Effector memory CD8-positive, alpha-beta T cell (primary cell): ENCODE measurements at places on chromosomes 4 and X.

GRCh38 chr4:25722964-25723363 lies 67.3 kb downstream of the SLC34A2 start:
- DNase-seq: no peak

- no peak for DNase-seq
Observed at GRCh38 chr4:101885574-101885973, 95.0 kb downstream of the BANK1 start.

GRCh38 chr4:39480902-39481695 lies 22.2 kb downstream of the LIAS start:
- DNase-seq: no peak

GRCh38 chrX:134712272-134712671 lies 54.0 kb upstream of the PLAC1 start:
- no peak for DNase-seq

- no peak for DNase-seq
Observed at GRCh38 chrX:39163581-39164126, 362.4 kb downstream of the MID1IP1 start.

- no peak for DNase-seq
Observed at GRCh38 chr4:9894644-9895332, 113.4 kb downstream of the DRD5 start.

DNA sequence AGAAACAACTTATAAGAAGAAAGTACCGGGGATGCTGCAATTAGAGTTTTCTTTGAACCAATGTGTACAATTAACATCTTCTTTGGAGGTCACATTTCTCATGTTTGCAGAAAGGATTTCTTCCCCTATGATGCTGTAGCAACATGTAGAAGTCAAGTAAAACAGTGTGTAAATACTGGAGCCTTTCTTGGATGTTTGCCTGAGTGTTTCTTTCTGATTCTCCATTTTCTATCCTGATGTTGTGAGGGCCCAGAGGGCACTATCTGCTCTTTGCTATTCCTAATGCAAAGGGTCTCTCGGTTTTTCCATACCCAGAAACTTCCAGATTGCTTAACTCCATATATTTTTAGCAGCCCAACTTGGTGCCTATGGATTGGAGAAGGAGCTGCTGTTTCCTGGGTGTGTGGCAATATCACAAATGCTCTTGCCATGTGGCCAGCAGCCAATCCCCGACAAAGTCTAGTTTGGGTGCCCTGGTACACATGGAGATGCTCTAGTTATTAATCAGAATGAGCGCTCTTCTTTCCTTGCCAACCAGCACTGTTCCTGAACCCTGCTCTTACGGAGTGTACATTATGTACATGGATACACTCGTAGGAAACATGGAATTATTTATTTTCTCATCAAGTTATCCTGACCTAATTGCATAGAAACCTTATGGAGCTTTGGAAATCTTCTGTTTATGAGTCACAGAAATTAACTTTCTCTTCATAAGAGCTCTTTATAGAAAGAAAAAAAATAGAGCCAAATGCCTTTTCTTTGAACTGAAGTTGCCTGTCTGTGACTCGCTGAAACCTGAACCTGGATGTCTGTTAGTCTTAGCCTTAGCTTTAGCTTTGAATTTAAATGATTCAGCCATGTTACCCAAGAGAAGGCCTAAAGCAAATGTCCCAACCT lies 67.0 kb upstream of the GPC4 start:
- DNase-seq: no peak

DNA sequence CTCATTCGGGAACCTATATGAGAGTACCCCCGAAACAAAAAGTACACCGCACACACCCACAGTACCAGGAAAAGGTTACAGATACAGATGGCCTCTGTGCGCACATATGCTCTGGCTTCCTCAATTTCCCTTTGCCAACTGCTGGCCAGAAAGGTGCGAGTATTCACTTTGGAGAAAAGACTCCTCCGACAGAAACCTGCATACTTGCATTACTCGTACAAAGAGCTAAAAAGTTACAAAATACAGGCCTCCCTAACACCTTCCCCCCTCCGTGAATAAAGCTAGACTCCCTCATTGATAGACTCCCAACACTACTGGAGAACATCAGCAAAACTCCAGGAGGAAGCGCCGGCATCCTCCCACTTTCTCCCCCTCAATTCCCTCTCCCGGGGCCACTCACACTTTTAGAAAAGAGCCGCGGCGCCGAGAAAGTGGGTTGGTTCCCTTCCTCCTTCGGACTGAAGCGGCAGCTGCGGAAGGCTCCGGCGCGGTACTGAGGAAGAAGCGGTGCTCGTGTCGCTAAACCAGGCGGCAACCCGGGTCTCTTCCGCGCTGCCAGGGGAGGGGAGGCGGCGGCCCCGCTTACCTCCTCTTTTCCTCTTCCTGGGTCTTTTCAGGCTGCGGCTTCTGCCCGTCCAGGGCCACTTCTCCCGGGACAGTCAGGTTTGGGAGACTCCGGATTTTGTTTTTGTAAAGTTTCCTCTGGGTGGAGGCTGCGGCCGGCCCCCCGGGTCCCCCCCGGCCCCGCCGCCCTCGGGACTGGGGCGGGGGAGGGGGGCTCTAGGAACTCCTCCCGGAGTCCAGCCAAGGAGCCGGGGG lies 1.1 kb downstream of the FBXW7 start:
- DNase-seq: peak; percentile 41

GRCh38 chr4:54614149-54614548 lies 43.6 kb upstream of the KIT start:
- DNase-seq: no peak

- no peak for DNase-seq
Observed at GRCh38 chr4:40685300-40685699, 55.6 kb upstream of the RBM47 start.

DNA sequence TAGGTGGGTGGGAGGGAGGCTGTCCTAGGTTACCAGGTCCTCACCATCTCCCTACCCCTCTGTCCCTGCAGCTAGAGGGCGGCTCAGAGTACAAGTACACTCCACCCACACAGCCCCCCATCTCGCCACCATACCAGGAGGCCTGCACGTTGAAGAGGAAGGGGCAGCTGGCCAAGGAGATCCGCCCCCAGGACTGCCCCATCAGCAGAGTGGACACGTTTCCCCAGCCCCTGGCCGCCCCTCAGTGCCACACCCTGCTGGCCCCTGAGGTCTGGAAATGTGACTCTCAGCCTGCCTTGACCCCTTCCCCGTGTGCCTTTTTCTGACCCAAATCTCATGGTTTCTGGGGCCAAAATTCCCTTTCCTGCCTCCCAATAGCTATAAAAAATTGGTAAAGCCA lies 6.5 kb downstream of the FTSJ1 start:
- no peak for DNase-seq

DNA sequence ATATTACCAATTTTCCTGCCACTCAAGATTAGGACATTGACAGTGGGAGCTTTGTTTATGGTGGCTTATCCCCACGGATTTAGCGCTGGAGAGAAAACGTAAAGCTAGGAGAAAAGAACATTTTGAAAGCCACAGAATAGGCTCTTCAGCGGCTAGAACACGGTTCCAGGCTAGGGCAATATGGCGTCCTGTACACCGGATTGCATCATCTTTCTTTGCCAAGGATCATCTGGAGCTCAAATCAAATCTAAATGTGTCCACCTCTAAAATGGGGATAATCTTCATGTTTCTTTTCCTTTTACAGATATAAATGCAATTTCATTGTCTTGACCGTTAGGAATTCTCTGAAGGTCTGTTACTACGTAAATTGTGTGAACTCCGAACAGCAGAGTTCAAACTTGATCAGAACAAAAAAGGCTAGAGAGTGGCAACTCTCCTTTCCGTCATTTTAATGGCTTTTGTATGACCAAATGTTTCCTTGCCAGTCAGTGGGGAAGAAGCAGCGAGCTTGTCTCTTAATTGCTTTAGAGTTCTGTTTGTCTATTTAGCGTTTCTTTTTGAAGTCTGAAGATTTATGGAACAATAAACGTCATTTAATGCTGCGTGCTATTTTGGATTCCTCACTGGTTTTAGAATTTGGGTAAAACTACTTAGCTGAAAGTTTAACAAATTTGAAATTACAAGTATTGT lies 2.6 kb upstream of the WWC2 start:
- no peak for DNase-seq

DNA sequence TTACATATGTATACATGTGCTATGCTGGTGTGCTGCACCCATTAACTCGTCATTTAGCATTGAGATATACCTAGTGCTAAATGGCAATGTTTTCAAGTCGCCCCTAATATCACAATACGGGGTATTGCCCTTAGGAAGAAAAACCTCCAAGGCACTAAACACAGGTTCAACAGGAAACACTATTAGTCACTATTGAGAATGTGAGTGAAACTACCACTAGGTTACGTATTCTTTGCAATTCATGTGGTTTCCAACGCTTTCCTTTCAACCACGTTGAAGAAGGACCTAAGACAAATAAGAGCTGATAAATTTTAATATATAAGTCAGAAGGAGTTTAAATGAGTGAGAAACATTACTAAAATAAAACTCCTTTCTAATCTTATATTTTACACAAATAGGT lies 134.7 kb upstream of the SPANXN4 start:
- no peak for DNase-seq

DNA sequence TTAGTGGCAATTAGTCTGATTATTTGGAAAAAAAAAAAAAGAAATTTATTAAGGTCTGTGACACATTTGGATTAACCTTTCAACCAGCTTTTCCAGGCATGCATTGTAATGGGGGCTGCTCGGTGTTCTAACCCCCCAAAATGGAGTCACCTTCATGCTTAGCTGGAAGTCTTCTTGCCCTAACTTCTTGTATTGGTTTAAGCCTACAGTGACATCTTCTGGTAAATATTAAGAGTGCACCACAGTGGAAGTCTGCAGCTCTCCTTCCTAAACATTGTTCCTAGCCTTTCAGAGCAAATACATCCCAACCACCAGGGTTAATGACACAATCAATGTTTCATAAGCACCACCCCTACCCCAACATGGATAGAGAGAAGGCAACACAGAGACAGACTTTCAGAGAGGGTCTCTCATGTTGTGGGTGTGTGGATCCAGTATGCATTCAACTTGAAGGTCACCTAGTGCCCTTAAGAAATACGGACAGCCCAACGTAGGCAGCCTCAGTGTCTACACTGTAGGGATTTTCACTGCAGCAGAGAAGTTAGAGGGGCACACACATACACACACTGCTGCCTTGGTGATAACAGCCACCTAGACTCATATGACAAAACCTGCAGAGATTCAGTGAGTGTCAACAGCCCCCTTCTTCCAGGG lies 142.9 kb upstream of the MBNL3 start:
- DNase-seq: no peak

DNA sequence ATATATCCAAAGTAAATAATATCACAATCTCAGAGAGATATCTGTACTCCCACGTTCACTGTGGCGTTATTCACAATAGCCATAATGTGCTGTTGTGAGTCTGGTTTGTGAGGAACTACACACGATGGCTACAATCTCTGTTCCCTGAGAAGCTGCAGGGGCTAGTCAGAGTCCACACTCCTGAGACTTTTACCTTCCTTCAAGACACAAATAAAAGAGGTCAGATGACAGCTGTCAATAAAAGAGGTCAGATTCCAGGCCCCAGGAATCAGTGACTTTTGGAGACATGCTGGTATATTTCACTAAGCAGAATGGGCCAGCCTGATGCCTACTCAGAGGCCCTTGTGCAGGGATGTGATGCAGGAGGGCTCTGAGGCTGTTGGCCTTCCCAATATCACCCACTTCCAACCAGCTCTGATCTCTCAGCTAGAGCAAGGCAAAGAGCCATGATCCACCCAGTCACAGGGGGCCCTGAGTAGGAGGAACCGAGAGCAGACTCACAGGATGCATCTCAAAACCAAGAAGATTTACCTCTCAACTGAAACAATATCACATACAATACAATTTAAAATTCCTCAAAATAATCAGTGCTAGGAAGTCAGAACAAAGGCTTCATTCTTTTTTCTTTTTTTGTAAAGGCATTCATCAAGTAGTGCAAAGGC lies 13.8 kb downstream of the FRYL start:
- DNase-seq: no peak

GRCh38 chrX:17606231-17606630 lies 131.1 kb upstream of the SCML1 start:
- no peak for DNase-seq

DNA sequence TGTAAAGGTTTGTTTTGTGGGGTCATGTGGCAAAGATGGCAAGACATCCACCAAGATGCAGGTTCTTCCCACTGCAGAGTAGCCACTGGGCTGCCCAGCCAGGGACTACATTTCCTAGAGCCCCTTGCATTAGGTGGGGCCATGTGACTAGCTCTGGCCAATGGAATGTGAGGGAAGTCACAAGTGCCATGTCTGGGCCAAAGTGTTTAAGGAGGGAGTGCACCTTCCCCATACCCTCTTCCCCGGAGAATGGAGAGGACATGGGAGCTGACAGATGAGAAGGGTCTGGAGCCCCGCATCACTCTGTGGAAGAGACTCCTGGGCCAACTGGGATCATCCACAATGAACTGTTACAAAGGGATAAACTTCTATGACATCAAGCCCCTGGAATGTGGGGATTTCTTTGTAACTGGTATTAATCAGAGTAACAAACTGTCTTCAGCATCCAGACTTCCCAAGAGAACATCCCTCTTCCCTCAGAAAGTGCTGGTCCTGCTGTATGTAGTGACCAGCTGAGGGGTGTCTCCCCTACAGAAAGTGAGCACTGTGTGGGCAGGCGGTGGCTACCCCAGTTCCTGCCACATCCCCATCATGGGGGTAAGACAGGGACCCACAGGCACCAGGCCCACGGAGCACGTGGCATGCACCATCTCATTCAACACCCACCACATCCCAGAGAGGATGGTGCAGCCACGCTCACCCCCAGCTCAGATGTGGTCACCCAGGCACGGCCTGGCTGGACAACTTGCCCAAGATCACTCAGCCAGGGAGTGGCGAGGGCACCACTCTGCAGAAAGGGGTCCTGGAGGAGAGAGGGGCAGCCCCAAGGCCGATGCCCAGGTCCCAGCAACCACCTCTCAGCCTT lies 10.9 kb downstream of the PPP2R2C start:
- DNase-seq: no peak

DNA sequence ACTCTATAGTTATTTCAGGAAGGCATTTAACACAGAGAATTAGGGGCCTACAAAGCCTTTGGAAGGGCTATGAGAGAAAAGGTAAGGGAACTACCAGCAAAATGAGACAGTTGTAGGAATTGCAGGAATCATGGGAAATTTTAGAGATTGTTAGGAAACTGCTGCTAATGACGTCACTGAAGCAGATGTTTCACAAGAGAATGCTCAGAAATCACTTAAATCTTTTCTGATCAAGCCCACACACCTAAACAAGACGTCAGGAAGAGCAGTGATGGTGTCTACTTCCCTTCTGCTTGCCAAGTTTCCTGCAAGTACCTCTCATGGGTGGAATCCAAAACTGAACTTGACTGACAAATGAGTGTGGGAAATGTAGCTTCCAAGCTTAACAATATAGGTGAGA lies 5.1 kb downstream of the OR13H1 start:
- no peak for DNase-seq

GRCh38 chrX:131821945-131822622 lies 201.0 kb upstream of the STK26 start:
- DNase-seq: no peak

- no peak for DNase-seq
Observed at GRCh38 chrX:72121383-72121782, 10.3 kb downstream of the RTL5 start.

GRCh38 chr4:184588893-184589292 lies 60.4 kb downstream of the CASP3 start:
- DNase-seq: no peak
